Thoracic aorta (tissue), 2 donors: ENCODE measurements at places on chromosomes 13 and 19.

GRCh38 chr13:95924389-95924994, 128.7 kb downstream of the UGGT2 start:
- DNase-seq: no peak

GRCh38 chr19:36245210-36246005, 30.5 kb downstream of the ZNF146 start:
- no peak for DNase-seq

- no peak for DNase-seq
Observed at GRCh38 chr19:979318-979741, 4.8 kb upstream of the WDR18 start.

DNA sequence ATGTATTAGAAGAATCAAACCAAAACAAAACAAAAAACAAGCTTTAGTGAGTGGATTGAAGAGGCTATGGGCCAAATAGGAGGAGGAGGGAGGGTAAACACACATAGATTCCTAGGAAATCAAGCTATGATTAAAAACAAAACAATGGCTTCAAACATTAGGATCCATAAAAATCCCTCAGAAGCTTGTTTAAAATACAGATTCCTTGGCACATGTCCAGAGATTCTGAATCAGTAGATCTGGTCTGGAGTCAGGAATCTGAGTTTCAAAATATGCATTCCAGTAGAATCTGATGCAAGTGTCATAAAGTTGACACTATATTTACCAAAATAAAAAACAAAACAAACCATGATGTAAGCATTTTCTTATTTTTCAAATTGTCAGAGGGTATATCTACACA, 692.8 kb upstream of the SGCG start:
- no peak for DNase-seq

DNA sequence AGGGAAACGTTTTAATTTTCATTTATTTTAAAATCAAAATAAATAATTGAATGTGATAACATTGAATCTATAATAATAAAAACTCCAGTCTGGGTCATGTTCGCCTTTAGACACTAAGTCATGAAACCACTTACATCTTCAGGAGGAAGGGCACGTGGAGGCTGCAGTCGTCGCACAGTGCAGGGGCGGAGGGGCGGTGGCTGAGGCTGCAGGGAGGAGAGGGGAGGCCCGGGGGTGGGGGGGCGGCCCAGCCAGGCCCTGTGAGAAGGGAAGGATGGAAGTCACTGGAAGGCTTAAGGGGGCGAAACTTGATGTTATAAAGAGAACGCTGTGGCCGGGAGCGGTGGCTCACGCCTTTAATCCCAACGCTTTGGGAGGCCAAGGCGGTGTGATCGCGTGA, 14.9 kb upstream of the LATS2 start:
- no peak for DNase-seq

GRCh38 chr13:79531542-79532254, 50.7 kb downstream of the NDFIP2 start:
- no peak for DNase-seq

DNA sequence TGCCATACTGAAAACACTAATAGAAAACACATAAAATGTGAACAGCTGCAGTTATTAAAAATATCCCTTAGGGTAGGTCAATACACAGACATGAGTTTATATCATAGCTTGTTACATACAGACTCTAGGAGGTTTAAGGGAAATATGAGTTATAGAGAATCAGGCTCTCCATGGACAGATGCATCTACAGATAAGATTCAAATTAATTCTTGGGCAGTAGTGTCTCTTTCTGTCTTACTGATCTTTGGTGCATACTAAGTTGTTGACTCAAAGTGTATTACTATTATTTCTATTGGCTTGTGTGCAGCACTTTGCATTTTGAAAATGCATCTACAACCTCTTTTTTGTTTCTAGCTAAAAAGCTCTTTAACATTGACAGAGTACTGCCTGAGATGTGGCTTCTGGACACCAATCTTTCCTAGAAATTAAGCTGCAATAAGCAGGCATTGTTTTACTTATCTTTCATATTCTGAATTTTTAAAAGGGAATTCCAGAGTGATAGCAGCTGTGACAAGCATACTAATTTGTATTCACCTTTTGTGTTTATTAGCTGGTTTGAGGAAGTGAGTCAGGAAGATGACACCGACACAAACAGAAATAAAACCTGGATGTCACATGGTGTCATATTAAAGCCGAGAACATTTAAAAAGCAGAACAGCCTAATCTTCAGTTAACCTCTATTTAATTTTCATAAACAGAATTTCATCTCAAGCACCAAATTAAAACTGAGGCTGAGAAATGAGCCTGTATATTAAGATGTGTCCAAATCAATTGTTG, 399.0 kb downstream of the PCDH9 start:
- no peak for DNase-seq

DNA sequence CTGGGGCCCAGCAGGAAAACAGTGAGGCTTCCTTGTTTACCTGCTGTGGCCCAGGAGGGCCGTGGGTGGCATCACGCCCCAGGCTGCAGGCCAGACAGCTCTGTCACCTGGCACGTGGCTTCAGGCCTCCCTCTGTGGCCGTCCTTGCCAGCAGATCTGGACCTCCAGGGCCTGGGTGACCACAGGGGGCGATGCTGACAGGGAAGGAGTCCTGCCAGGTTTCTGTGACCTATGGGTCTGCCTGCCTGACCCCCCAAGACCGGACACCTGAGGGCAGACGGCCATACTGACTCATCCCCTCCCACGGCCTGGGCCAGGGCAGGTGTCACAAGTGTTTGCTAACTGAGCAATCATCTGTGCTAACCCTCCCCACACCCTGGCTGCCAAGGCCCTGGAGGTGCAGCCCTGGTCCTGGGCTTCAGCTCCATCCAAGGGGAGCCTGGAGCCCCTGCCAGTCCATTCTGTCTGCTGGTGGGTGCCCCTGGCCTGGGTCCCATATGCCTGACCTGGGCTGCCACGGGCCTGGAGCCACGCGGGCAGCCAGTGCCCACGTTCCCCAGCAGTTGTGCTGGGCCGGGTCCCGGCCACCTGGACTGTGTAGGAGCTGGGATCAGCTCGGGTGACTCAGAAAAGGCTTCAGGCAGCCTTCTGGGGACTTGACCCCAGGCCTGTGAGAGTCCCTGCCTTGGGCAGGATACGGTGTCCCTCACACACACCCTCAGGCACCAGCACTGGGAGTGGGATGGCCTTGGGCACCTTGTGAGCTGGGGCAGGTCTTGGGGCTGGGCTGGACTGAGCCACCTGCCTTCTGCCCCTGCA, 3.7 kb downstream of the CDC34 start:
- no peak for DNase-seq
